ENCODE measurements at places on chromosomes 5 and 9.

- no peak for DNase-seq
Observed at GRCh38 chr5:178832618-178833201, 27.0 kb upstream of the ZNF354B start.

GRCh38 chr5:875931-876330 lies 16.7 kb downstream of the BRD9 start:
- DNase-seq, result no peak

GRCh38 chr5:157987259-157987658 lies 128.3 kb upstream of the CLINT1 start:
- DNase-seq, result no peak

DNA sequence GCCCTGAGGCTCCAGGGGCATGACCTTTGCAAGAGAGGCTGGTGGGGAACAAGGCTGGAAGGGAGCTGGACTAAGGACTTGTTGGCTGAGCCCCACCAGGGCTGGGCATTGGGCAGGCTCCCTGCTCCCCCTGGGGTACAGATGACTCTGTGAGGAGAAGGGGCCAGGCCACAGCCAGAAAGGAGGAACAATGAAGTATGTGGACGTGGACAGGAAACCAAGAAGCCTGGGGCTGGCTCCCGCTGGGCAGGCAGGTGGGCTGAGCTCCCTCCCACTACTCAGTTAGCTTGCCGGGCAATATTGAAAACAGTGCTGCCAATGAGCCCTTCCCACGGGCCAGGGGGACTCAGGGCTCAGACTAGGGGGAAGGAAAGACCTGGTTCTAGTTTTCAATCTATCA lies 66.1 kb upstream of the SPTLC1 start:
- DNase-seq, result no peak

GRCh38 chr5:78320401-78320800 lies 25.9 kb upstream of the AP3B1 start:
- no peak for DNase-seq

GRCh38 chr5:26482810-26483375 lies 555.5 kb downstream of the CDH9 start:
- no peak for DNase-seq

- no peak for DNase-seq
Observed at GRCh38 chr5:149471406-149472183, 79.6 kb downstream of the CSNK1A1 start.

- DNase-seq, result no peak
Observed at GRCh38 chr5:159449925-159450324, 119.6 kb upstream of the IL12B start.

DNA sequence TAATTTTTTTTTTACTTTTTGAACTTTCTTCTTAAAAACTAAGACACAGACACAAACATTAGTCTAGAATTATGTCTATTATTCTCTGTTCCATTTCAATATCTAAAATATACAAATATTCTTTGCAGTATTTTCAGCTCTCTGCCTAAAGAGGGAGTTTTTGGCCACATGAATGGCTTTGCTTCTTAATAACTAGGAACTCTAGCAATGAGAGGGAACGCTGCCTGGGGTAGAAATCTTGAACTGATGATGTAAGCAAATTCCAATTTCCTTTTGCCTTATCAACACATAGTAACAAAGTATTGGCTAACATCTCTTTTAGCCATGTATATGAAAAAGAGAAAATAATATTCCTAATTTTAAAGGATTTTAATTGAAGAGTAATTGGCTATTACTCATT lies 51.9 kb downstream of the SLC25A46 start:
- no peak for DNase-seq

GRCh38 chr9:84617411-84618029 lies 52.0 kb upstream of the NTRK2 start:
- no peak for DNase-seq

DNA sequence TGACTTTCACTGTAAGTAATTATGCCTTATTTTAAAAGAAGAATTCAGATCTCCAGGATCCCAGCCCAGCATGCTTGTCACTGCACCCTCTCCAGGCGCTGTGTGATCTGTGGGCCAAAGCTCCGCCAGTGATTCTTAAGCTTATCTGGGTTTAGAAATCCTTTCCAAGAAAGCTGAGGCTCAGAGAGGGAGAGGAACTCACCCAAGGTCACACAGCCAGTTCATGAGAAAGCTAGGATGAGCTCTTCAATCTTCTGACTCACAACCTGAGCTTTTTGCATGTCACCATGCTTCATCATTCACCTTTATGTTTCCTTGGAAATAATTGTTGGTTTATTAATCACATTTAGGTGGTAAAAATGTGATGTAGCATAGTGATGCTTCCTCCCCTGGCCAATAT lies 136.6 kb upstream of the HAND1 start:
- DNase-seq, result no peak

GRCh38 chr5:96978812-96979449 lies 43.1 kb downstream of the LNPEP start:
- no peak for DNase-seq
